ENCODE measurements at places on chromosomes 16 and 17.

GRCh38 chr16:59385959-59386358 lies 651.8 kb upstream of the GOT2 start:
- peak; percentile 12 for DNase-seq

DNA sequence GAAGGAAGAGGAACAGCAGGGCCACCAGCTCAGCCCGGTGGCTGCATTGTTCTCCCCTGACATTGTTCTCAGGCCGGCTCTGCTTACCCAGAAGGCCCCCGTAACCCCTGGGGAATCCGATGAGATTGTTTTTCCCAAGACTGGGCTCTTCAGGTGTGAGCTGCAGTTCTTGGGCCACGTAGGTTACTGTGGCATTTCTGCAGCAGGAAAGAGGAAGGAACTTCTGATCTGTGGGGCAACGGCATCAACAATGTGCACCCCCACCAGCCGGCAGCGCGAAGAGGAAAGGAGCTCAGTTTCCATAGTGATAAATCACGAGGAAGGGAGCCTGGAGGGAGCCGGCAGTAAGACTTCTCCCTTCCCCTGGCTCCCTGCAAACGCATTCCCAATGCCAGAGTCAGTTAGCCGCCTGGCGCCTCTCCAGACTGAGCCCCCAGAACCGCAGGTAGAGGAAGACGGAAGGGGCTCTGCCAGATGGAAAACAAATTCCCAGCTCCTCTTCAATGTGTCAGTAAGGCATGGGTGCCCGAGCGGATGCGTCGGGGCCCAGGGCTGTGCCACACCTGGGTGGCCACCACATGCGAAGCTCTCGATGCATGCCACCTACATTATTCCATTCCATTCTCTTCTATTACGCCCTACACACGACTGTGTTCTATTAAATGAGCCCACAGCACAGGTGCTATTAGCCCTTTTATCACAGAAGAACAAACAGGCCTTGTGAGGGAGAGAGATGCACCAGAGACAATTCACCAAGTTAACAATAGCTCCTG lies 21.5 kb upstream of the PECAM1 start:
- peak; percentile 43 for DNase-seq

DNA sequence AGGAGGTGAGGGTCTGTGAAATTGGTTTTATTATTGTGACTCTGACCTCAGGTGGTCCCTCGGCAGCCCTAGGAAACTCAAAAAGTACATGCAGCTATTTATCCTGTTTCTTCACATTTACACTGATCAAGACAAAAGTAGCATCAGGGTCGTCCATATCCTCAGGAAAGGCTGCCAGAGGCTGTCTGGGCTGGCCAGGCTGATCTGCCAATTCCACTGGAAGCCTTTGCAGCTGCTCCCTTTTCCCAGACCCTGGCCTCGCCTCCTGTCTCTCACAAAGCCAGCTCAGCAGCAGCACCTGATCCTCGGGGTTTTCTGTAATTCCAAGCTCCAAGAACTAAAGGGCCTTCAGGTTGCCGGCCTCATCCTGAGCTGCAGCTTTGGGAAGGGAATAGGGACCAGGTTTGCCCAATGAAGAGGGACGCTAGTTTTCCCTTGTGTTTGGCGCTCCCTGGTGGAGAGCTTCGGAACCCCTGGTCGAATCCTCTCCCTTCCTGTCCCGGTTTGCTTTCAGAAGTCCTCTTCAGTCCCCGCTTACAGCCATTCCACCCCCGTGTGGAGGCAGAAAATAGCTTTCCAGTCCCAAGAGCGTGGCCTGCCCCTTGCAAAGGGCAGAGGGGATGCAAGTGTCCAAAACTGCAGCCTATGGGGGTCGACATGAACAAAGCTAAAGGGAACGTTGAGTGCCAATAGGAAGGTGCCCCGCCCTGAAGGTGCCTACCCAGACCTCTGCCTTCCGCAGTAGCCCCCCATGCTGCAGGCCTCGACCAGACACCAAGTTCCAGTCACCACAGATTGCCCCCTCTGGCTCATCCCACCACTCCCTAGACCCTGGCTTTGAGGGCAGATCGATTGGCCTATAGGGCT lies 13.4 kb downstream of the MFSD6L start:
- DNase-seq: no peak

DNA sequence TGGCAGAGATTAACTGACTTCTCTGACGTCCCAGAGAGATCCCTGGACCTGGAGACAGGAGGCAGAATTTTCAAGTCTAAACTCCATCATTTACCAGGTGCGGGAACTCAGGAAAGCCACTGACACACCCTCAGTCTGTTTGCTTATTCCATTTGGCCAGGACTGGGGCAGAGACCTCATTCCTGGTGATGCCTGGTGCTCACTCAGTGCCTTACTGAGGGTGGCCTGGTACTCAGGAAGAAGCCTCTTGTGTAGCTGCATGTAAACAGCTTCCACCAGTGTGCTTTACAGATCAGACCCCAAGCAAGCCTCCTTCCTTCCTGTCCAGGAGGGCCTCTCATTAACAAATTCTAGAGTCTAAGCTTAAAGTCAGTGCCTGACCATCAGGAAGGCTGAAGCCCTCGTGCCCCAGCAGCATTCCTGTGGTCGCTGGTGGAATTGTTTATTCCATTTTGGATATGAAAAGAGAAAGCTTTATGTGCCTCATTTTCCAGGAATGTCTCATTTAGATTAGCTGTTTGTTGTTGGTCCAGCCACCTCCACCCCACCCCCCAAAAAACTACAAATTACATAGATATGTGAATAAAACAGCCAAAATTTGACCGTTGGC lies 236.1 kb upstream of the CDH5 start:
- DNase-seq: no peak

DNA sequence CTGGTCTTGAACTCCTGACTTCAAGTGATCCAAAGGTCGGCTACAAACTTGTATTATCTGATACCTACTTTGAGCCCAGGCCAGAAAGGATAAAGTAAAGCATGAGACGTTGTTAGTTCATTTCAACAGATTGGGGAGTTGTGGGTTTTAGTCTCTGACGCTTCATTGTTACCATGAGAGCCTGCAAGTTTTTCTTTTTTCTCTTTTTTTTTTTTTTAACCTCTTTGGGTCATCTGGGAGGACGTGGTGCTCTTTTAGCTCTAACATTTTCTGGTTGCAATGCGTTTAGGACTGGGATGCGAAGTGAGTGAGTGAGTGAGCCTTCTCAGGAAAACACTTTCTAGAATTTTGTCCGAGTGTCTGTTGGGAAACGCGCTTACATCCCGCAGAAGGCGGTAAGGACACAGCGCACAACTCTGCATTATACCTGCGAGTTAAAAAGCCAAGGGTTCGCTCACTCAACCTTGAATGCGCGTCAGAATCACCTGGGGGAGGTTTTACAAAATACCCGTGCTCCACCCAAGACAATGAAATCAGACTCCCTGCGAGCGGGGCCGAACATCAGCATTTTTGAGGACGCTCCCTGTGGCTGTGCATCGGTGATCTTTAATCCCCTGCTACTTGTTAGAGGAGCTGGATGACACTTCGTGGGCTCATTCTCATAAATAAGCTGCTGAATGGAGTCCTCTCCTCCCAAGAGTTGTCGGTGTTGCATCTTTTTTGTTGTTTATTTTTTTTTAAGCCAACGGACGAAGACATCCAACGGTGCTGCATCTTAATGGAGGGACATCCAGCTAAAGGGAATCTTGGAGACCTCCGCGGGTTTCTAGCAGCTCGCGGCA lies 629 bp upstream of the RNF135 start:
- DNase-seq: peak; percentile 73

DNA sequence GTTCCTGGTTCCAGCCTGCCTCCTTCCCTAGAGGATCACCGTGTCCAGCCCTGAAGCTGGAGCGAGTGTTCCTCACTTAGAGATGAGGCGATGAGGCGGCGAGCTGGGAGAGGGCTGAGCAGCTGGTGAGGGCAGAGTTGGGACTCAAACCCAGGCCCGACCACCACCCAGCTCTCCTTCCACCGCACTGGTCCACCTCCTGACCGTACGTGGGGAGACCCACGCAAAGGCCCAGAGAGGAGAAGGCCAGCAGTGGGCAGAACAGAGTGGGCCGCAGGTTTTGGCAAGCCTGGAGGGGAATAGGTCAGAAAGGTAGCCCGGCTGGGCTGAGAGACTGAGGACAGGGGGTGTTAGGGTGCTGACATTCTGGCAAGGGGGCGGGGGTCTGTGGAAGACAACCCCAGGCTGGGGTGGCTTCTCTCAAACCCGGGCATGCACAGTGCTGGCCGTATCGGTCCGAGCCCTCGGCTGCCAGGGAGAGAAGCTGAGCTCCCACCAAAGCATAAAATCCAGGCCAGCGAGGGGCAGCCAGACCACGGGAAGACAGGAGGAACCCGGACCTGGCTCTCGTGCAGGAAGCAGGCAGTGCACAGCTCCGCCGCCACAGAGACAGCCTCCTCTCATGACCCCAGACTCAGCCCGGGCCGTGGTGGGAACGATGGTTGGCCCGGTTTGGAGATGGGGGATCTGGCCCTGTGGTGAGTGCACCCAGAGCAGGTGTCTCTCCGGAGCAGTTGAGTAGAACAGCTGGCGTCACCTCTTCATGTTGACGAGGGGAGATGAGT lies 24.9 kb downstream of the MLYCD start:
- DNase-seq: no peak

GRCh38 chr17:39251997-39252396 lies 26.3 kb upstream of the STAC2 start:
- DNase-seq: no peak

- DNase-seq: no peak
Measured at GRCh38 chr16:785563-786535, 2.3 kb downstream of the RPUSD1 start.

DNA sequence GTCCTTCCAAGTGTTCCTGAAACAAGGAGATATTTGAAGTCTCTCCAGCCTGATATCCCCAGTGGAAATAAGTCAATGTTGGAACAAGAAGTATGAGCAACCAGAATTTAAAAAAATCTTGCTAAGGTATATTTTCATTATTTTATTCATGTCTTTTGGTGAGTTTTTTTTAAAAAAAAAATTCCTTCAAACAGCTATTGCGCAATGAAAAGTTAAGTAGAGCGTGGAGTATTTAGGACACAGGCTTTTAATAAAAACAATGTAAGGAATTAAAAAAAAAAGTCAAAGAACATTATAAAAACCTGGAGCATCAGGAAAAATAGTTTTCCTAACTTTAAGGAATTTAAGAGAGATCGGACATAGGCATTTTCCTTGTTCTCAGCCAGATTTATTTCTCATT lies 940.4 kb downstream of the KCNJ2 start:
- no peak for DNase-seq

- no peak for DNase-seq
Measured at GRCh38 chr17:65850486-65850885, 289.0 kb upstream of the AXIN2 start.

GRCh38 chr17:78325076-78325687 lies 34.7 kb downstream of the SOCS3 start:
- DNase-seq: no peak

GRCh38 chr17:40284085-40284713 lies 3.5 kb upstream of the CDC6 start:
- DNase-seq: peak; percentile 74

GRCh38 chr17:2602597-2603017 lies 9.2 kb downstream of the PAFAH1B1 start:
- DNase-seq: no peak

GRCh38 chr17:53655591-53655990 lies 167.1 kb upstream of the KIF2B start:
- DNase-seq: no peak

DNA sequence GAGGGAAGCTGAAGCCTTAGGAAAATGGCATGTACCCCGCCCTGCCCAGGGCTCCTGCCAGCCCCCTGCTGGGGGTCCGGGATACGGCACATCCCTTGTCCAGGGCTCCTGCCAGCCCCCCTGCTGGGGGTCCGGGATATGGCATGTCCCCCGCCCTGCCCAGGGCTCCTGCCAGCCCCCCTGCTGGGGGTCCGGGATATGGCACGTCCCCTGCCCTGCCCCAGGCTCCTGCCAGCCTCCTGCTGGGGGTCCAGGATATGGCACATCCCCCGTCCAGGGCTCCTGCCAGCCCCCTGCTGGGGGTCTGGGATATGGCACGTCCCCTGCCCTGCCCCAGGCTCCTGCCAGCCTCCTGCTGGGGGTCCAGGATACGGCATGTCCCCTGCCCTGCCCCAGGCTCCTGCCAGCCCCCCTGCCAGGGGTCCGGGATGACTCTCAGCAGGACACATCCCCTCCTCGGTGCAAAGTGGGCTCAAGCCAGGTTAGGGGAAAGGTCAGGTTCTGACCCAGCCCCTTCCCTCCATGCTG lies 43.2 kb downstream of the RPH3AL start:
- no peak for DNase-seq

DNA sequence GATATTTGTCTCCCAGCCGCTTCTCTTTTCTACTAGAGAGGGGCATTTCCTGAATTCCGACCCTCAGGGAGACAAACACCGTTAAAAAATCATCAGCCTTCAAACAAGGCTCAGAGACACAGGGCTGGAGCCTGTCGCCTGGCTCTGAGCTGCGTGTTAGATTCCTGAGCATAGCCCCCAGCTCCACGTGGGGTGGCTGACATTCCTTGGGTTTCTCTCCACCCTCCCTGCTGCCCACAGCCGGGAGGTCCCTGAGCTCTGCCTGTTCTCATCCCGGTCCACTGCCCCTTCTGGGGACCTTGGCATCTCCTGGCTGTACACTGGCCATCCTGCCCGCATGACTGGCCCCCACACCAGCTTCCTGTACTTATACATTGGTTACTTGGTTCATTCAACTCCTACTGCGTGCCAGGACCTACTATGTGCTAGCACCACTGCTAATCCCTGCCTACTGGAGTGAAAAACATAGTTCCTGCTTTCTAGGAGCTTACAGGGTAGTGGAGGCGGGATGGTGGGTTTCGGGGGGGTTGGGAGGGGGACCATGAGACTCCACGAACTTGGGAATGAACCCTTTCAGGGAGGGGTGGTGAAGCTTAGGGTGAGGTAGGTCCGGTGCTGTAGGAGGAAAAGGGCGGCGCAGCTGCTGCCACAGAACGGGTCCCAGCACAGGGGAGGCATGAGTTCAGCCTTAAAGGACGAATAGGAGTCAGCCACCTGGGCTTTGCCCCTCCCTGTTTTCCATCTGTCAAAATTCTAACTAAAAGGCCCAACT lies 52.1 kb upstream of the TMEM132E start:
- DNase-seq: no peak

DNA sequence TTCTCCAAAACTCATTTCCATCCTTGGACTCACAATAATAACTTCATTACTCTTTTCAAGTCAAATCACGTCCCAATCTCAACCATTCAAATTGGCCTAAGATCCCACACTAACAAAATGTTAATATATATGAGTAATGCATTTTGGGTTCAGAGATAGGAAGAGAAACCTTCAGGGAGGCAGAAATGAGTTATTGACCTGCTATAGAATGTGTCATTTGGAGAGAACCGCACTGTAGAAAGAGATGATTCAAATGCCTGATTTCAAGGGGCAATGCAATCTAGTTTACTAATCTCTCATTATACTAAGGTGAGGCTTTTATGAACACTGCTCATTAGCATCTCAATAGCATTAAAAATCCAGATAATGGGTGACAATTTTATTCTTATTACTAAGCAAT lies 1595.0 kb upstream of the GOT2 start:
- DNase-seq: no peak

- DNase-seq: no peak
Measured at GRCh38 chr17:79023886-79024771, at the start of gene C1QTNF1. Gene C1QTNF1, plus strand, starts transcription at chr17:79024169. Its CDS starts 19,800 bp downstream, at chr17:79043969.
